CD4-positive, alpha-beta T cell treated with Interferon gamma for 1 hour (primary cell): ENCODE measurements at places on chromosomes 1 and 21.

- no peak for DNase-seq
Observed at GRCh38 chr1:228048659-228049298, 33.7 kb upstream of the ARF1 start.

DNA sequence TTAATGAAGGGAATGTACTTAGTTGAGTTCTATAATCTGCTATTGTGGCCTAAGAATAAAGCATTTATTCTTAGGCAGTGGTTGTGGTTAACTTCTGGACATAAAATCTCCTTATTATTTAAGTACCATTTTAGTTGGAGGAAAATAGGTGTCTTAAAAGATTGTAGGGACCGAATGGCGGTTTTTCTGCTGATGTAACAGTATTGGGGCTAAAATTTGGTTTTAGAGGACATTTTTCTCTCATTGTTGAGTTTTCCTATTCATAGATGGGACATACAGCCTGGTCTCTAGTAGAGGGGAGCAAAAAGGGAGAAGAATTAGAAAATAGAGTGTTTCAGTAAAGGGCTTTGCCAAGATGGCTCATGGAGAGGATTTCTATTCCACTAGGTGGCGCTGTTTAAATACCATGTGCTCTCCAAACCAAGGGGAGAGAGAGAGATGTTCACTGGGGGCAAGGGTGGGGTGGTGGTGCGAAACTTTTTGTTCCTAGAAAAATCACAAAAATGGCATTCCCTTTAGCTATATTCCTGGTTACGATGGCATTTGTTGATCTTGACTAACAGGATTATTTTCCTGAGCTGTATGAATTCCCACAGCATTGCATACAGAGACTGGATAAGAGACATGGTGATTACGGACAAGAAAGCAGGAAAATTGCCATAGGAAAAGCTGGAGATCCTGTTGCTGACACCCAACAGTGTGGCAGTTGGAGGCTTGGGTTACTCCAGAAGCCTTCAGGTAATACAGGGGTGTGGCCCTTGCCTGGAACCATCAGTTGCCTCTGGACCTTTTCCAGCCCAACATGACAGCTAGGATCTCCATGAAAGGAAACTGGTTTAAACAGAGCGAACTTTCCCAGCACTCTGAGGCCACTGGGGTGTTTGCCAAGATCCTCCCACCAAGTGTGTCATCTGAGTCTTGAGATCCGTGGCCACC lies 18.2 kb upstream of the FCGR2A start:
- peak; percentile 23 for DNase-seq

DNA sequence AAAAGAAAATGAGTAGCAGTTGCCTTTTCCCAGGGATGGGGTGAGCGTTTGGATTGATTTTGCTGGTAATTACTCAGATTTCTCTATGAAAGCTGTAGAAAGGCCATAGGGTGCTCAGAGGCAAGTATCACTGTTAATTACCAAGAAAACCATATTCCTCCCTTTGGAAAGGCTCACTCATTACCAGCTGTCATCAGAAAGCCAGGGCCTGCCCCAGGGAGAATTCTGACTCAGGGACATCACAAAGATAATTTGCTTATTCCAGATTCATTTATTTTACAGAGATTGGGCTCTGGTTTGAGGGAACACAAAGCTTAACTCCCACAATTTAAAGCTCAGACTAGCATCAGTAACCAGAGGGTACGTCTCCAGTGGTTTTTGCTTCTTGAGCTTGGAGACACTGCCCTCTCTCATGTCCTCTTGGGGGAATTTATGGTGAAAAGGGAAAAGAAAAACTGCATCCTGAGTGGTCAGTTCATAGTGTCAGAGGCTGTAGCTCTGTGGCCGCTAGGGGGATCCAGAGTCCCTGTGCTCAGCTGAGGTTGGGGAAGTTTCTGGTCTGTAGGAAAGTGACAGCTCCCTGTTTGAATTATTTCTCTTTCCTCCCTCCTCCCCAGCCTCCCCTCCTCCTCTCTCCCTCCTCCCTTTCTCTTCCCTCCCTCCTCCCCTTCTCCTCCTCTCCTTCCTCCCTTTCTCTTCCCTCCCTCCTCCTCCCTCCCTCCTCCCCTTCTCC lies 204.3 kb downstream of the KCNJ6 start:
- peak; percentile 21 for DNase-seq

- DNase-seq = no peak
Observed at GRCh38 chr1:67787746-67788145, 45.5 kb downstream of the GNG12 start.

DNA sequence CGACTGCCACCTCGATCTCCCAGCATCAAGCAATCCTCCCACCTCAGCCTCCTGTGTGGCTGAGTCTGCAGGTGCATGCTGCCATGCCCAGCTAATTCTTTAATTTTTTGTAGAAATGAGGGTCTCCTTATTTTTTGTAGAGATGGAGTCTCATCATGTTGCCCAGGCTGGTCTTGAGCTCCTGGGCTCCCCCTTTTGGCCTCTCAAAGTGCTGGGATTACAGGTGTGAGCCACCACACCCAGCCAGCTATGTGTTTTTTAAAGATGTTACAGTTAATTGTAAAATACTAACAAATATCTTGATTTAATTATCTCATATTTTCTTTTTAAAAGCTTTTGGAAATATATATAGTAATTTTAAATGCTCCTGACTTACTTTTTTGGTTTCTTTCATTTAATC lies 181.3 kb upstream of the DMRTA2 start:
- no peak for DNase-seq

GRCh38 chr1:235650341-235651169 lies 971 bp upstream of the GNG4 start:
- no peak for DNase-seq

- no peak for DNase-seq
Observed at GRCh38 chr1:52906135-52906603, 15.4 kb downstream of the ECHDC2 start.

DNA sequence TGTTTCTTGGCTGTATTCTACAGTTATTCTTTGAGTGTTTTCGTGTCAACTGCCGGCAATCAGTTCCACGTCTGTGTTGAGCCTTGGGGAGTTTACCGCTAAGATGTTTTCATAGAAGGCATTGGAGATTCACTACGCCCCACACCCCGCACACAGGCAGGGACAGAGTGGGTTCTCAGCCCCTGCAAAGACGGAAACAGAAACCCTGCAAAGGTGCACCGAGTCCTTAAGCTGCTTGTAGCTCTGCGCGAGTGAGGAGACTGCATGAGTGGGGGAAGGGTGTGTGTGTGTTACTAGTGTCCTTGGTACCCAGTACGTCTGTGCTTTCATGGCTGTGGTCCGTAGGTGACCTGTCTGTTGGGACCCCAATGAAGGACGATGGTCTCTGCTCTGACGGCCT lies 1.9 kb downstream of the LHX4 start:
- no peak for DNase-seq

GRCh38 chr1:36154765-36155407 lies 1.1 kb upstream of the MAP7D1 start:
- DNase-seq = no peak

DNA sequence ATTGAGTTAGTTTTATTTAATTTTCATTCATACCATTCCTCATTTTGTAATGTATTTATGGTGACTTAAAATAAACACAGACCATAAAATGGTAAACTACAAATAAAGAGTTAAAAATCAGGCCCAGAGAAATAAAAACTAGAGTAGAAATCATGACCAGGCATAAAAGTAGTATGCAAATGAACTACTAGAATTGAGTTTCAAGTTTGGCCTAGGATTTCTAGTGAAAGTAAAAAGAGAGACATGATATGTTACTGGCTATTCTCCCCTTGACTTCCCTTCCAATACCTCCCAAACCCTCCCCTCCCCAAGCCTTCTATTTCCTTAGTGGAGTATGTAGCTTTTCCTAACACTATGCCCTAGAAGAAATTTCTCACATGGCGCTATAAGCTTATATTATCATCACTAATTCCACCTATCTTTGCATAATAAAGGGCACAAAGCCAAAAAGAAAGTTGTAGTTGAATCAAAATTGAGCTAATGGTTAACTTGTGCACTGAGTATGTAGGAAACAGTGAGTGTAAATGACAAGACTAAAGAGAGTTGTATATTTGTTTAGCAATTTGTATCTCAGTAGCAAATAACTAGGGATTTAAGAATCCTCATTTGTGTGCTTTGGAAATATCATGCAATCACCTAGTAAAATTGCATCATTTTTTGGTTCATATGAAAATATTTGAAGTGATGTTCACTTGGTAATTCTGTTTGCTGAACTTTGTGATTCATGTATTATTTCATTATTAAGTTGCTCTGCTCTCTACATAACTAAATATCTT lies 29.7 kb upstream of the CDC14A start:
- no peak for DNase-seq

- no peak for DNase-seq
Observed at GRCh38 chr1:167631386-167631935, 1.4 kb downstream of the RCSD1 start.

DNA sequence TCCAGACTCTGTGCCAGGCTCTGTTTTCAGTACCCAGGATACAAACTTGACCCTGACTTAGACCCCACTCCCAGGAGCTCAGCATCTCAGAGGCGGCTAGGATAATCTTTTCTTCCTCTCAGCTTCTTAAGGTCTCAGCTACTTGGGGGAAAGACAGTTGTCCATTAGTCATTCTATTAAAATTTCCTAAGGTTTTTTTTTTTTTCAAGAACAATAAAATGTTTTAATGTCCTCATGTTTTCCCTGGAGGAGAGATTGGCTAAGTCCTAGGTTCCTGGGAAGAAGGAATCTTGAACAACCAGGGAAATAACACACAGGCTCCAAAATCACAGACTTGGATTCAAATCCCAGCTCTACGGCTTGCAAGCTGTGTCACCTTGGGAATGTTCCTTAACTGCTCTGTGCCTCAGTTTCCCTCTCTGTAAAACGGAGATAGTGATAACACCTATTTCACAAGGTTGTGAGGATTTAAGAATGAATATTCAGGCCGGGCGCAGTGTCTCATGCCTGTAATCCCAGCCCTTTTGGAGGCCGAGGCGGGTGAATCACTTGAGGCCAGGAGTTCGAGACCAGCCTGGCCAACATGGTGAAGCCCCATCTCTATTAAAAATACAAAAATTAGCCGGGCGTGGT lies 33.0 kb downstream of the CDK18 start:
- no peak for DNase-seq

DNA sequence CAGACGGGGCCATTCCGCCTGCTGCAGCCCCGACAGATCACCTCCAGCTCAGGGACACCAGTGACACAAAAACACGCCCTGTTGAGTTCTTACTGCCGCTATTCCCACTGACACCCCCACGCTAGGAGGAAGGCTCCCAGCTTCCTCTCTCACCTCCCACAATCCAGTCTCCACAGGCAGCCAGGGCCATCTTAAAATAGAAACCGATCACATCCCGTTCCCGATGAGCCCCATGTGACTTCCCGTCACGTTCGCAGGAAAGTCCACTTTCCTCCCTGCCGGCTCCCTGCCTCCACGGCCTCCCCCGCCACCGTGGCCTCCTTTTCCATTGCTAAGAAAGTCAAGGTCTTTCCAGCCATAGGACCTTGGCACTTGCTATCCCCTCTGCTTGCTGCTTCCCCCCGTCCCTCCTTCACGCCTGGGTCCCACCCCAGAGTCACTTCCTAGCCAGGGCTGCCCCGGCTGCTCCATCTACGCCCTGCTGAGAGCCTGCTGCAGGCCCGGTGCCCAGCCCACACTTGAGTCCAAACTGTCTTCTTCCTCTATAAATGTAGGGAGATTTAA lies 24.0 kb upstream of the DDOST start:
- DNase-seq = no peak

DNA sequence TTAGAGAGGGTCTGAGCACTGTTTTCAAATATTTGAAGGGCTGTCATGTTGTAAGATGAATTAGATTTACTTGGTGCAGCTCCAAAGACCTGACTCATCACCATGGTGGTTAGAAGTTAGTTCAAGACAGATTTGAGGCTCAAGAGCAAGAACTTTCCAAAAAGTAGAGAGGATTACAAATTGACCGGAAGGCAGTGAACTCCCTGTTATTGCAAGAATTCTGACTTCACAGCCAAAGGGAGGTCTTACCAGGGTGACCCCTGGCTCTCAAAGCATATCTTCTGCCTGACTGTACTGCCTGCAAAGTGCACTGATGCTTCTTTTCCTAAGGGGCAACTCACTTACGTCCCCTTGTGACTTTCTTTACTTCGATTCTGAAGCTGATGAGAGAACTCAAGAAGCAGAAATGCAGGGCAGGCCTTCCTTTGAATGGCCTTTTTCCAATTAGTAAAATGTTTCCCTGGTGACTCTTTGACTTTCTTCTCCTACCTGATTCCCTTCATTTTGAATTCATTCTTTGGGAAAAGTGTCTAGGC lies 86.4 kb downstream of the NAV1 start:
- no peak for DNase-seq

DNA sequence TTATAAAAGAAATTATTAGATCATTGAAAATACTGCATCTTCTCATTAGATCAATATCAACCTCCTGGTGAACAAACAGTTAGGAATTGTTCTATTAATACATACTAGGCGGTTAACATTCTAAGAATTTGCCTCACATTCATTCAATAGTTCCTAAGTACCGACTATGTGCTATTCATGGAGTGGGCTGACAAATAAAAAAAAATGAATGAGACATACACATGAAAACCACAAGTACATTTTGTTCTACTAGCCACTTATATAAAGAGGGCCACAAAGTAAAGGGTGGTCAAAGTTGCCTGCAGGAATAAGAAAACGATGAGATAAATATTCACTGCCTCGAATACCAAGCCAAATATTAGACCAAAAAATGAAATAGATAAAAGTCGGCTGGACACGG lies 294.4 kb downstream of the SDCCAG8 start:
- DNase-seq = no peak

- DNase-seq = no peak
Observed at GRCh38 chr1:62076286-62076685, 118.4 kb upstream of the L1TD1 start.

- peak; percentile 51 for DNase-seq
Observed at GRCh38 chr1:27296773-27297291, 25.1 kb upstream of the TMEM222 start.

DNA sequence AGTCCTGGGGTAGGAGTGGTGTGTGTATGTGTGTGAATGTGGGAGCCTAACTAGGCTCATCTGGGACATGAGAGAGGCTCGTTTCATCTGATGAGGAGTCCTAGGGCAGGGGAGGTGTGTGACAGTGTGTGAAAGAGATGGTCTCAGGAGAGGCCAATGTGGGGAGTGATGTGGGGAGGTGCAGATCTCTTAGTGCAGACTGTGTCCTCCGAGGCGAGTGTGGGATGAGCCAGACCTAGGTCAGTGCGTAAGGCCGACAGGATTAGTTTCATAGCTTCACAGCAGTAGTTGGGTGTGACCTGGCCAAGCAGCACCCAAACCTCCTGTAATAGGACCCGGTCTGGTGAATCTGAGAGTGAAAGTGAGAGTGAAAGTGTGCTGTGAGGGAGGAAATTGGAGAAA lies 94.7 kb downstream of the LIPI start:
- no peak for DNase-seq

- DNase-seq = no peak
Observed at GRCh38 chr1:109538827-109539555, 681 bp upstream of the GPR61 start.

- DNase-seq = no peak
Observed at GRCh38 chr1:229538945-229539344, 19.6 kb downstream of the ABCB10 start.

- DNase-seq = no peak
Observed at GRCh38 chr1:245855846-245856730, 651.0 kb downstream of the SMYD3 start.

- no peak for DNase-seq
Observed at GRCh38 chr21:35982717-35983116, 77.6 kb downstream of the SETD4 start.
